ENCODE measurements at places on chromosomes 6 and 20.

GRCh38 chr6:138970159-138970558, 17.9 kb downstream of the REPS1 start:
- DNase-seq, result no peak

DNA sequence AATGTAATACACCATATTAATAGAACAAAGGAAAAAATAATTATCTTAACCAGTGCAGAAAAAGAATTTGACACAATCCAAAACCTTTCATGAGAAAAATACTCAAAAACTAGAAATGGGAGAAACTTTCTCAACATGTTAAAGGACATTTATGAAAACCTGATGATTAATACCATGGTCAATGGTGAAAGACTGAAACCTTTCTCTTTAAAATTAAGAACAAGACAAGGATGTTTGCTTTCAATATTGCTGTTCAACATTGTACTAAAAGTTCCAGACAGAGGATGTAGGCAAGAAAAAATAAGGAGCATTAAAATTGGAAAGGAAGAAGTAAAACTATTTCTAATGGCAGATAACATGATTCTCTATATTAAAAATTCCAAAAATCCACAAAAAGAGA, 981.3 kb upstream of the FLRT3 start:
- no peak for DNase-seq

DNA sequence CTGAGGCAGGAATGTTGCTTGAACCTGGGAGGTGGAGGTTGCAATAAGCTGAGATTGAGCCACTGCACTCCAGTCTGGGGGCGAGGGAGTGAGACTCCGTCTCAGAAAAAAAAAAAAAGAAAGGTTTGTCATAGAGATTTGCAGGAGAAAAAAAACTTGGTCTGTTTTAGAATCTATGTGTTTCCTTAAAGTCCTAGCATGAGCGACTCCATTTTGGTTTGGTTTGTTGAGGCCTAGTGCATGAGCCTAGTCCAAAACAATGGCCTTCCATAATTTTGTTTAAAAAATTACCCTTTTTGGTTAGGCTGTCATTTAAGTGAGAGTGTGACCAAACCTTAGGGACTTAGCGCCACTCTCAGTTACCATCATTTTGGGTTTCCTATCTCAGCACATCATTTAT, 8.2 kb upstream of the GNMT start:
- no peak for DNase-seq

GRCh38 chr6:157982102-157982562, 469 bp downstream of the SYNJ2 start:
- DNase-seq, result no peak

- DNase-seq, result no peak
Measured at GRCh38 chr6:31952140-31952805, 6.4 kb downstream of the CFB start.

- no peak for DNase-seq
Measured at GRCh38 chr6:149079911-149080491, 237.5 kb upstream of the TAB2 start.

DNA sequence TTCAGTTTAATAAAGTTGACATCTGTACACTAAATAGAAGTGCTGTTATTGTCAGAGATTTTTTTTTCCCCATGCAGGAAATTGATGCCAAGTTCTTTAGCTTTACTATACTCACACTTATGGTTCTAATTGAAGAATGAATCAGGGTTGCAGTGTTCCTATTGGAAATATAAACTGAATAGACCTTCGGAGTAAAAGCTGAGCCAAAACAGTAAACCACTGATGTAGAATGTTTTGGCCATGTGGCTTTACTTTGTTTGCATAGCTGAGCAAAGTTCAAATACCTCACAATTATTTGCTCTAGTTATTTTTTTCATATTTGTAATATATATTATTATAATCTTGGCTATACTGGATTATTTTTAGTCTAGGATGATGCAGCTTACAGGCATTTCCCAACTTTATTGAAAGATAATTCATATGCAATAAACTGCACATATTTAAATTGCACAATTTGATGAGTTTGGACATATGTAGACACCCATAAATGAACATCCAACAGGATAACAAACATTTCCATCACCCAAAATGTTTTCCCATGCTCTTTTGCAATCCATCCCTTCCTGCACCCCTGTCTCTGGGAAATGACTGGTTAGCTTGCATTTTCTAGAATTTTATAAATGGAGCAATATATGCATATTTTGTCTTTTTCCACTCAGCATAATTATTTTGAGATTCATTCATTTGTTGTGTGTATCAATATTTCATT, 105.8 kb upstream of the NOX3 start:
- DNase-seq, result no peak

DNA sequence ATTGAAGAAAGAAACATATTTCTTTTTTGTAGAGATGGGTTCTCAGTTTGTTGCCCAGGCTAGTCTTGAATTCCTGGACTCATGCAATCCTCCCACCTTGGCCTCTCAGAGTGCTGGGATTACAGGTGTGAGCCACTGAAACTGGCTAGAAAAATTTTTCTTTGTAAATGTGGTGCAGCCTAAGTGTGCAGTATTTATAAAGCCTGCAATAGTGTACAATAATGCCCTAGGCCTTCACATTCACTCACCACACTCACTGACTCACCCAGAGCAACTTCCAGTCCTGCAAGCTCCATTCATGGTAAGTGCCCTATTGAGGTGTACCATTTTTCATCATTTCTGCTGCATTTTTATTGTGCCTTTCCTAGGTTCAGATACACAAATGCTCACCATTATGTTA, 31.4 kb downstream of the NHSL1 start:
- DNase-seq, result no peak

- DNase-seq, result no peak
Measured at GRCh38 chr6:46002264-46002663, 13.4 kb downstream of the CLIC5 start.

GRCh38 chr6:156869980-156870398, 92.8 kb downstream of the ARID1B start:
- no peak for DNase-seq

DNA sequence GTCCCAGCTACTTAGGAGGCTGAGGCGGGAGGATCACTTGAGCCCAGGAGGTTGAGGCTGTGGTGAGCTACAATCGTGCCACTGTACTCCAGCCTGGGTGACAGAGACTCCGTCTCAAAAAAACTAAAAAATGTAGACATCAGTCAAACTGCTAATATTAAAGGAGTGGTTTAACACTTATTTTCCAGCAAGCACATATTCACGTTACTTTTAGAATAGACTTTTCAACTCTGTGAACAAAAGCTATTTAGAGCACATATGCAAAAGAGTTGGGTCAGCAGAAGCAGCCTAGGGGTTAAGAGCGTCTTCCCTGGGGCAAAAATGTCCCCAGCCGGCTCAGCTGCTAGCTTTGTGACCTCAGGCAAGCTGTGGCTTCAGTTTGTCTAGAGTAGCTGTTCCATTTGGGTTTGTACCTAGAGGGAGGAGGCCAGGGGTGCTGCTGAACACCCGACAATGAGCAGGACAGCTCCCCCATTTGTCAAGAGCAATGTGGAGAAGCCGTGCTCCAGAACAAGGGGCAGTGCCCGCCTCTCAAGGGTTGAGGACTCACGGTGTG, 62.5 kb upstream of the PTGIS start:
- DNase-seq, result no peak

GRCh38 chr20:11214256-11214840, 540.5 kb upstream of the JAG1 start:
- DNase-seq, result no peak

GRCh38 chr20:54061101-54061881, 9.1 kb downstream of the BCAS1 start:
- no peak for DNase-seq

- no peak for DNase-seq
Measured at GRCh38 chr6:11276911-11277274, 44.4 kb upstream of the NEDD9 start.

- DNase-seq, result no peak
Measured at GRCh38 chr6:47009583-47009982, 32.5 kb downstream of the ADGRF1 start.

- no peak for DNase-seq
Measured at GRCh38 chr6:74415056-74415455, 719.1 kb downstream of the CD109 start.

- no peak for DNase-seq
Measured at GRCh38 chr6:33745548-33745947, 1.2 kb downstream of the IP6K3 start.

DNA sequence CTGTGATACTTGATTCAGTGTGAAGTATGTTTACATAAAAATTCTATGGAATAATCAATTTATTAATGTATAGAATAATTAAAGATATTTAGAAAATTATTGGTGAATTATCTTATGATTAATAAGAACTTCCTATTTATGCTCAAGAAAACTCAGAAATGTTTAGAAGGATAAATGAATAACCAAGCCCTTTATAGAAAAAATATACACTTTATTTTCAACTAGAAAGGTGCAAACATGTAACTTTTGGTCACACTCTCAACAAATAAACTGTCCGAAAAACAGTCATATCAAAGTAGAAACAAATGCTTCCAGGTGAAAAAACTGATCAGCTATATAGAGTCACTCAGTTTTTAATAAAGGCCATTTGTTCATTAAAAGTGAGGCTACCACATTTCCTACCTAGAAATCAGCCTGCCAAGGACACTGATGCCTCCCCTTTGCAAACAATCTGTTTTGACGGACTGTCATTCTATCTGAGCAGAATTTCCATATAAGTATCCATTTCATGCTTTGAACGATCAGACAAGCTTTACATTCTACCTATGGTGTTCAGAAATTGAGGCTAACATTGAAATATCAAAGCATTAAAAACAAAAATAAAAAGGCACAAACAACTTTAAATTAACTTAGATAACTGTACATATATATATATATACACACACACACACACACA, 3.0 kb downstream of the CCN2 start:
- no peak for DNase-seq

DNA sequence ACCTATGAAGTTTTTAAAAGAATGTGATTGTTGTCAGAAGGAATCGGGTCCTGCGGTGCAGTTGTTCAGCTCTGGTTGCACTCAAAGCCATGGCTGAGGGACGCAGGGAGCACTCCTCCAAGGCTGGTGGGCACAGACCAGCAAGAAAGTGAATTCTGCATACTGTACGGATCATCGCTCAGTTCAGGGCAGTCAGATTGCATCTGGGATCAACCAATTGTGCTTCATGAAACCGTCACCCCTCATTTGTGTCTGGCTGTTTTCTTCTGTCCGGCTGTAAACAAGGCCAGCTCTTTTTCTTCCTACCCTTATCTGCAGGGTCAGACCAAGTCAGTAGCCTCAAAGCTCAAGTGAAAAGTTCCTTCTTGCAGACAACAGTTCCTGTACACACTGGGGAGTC, 478.3 kb downstream of the TFAP2A start:
- no peak for DNase-seq

DNA sequence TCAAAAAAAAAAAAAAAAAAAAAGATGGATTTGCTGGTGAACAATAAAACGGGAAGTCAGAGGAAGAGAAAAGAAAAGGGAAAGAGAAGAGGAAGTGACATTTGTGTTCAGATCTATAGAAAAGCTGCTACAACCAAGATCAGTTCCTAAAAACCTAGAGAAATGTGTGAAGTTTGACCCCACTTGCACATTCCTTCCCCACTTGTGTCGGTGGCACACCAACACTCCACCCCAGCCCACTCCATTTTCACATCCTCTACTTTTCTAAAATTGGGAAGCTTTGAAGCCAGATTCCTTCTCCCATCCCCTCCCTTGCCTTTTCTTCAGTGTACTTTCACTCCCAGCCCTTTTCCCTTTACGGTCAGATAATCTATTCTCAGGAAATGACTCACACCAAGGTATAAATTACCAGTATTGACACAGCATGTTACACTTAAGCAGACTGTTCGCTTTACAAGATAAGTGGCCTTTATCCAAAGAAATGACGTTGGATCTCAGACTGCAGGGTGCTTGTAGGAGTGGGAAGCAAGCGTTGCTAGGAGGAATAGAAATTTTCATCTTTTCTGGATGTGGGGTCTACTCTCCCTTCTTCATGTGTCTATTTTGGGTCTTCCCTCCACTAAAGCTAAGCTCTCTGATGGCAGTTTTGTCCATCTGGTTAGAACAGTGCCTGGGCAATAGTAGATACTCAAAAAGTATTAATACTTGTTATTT, 92.5 kb upstream of the ADGRF1 start:
- DNase-seq, result no peak

- DNase-seq, result no peak
Measured at GRCh38 chr6:39812496-39812852, 20.3 kb downstream of the DAAM2 start.

- no peak for DNase-seq
Measured at GRCh38 chr6:45045253-45045601, 282.9 kb upstream of the RUNX2 start.

- no peak for DNase-seq
Measured at GRCh38 chr6:11732036-11732631, 46.5 kb downstream of the ADTRP start.

DNA sequence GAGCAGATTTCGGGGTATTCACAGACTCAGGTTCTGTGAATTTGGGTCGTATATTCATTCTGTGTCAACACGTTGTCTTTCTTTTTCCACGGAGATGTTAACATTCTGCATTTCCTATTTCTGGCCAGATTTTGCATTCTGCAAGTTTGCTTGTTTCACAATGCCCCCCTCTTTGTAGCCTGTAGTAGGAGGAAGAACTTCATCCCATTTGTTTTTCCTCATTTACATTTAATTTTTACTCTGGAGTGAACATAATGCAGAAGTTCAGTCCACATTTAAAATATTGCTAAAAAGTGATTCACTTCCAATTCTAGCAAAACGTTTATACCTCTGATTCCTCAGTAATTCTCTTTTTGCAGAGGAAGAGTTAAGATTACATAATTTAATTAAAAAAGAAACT, 12.9 kb downstream of the TAGAP start:
- no peak for DNase-seq

- DNase-seq, result no peak
Measured at GRCh38 chr6:56079751-56080540, 167.4 kb downstream of the COL21A1 start.

DNA sequence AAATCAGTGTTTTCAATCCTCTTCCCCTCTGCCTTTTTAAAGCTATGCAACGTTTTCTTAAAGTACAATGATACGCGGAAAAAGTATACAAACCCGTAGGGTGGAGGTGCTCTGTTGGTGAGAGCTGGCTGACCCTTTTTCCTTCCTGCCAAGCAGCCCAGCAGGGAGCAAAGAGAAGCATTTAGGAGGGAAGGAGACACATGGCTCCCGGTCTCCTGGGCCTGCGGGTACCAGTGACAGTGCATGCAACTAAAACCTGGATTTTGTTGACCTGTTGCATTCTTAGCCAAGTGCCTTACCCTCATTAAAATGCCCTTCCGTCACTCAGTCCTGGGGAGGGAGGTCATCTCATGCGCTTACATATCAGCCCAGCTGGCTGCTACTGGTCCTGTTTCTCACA, 87.2 kb downstream of the SLX4IP start:
- no peak for DNase-seq

DNA sequence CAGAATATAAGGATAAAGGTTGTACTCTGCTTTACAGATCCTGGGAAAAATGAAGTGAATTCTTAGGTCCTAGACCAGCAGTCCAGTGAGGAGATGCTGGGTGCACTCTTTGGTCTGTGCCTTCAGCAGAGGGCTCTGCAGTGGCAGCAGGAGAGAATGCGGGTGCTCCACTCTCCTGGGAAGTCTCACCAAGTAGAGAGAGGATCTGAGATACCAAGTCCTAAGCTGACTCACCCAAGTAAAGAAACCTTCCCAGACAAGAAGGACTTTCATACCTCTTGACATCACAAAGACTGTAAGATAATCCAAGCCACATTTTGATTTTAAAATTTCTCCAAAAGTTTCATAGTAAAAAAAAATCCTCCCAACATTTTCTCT, 116.9 kb upstream of the EMILIN3 start:
- DNase-seq, result no peak

Measured in cortex of kidney (tissue), 1 donor.